Epithelial cell of esophagus (primary cell): ENCODE measurements at places on chromosomes 5 and 9.

DNA sequence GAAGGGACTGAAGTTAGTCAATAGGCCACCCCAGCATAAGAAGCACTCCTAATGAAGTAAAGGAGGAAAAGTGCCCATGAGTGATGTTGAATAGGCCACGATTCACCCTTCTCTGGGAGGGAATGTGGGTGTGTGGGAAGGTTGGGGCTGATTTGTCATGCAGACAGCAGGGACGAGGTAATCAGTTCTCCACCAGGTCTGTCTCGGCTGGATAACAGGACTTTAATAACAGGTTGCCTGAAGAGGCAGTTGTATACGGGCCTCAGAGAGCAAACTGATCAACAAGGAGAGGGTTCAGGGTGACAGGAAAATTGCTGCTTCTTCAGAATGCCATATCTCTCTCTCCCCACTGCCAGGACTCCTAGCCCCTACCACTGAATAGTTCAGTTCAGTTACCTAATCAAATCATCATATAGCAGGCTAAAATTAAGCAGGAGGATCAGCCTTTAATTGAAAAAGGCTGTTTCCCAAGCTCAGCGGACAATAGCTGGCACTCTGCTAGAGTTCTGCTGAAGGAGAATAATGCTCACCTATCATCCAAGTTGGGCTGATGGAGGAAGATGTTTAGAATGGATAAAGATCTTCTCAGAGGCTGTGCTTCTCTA, 43.6 kb upstream of the SMIM32 start:
- peak; percentile 23 for DNase-seq

DNA sequence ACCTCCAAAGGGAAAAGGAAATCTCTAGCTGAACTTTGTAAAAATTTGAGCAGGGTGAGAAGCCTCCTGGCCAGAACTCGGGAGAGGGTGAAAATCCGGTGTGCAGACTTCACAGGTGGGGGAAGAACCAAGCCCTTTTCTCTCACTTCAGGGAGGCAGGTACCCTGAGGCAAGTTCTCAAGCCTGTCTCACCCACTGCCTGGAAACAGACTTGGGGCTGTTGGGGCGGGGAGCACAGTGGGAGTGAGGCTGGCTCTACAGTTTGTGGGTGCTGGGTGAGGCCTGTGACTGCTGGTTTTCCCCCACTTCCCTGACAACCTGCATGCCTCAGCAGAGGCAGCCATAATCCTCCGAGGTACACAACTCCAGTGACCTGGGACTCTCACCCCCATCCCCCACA, 187.1 kb downstream of the KIF4B start:
- DNase-seq: peak; percentile 7

DNA sequence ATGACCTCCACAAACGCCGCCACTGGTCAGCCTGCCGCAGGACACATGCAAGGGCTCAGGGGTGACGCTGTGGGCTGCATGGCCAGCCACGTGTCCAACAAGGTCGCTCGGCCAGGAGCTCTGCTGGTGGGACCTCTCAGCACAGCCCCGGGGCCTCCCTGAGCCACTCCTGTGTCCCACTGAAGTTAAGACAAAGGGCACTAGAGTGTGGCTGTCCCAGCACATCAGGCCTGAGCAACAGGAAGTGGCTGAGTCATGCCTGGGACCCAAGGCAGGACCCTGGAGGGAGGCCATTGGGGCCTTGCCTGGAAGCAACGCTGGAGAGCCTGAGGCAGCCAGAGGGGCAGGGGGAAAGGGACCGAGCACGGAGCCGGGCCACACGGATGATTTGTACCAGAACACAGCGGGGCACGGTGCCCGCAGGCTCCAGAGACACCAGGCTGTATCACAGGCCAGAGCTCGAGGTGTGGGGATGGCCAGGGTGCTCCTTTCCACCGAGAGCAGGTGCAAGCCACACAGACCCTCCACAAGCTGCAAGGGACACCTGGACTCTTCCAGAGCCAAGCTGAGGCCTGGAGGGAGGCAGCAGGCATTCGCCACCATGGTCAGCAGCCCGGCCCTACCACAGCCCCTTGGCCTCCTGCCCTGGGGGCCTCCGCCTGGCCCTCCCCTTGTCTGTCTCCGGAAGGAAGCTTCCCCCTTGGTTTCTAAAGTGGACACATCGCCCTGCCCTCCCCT, 6.5 kb upstream of the TMEM210 start:
- no peak for DNase-seq

DNA sequence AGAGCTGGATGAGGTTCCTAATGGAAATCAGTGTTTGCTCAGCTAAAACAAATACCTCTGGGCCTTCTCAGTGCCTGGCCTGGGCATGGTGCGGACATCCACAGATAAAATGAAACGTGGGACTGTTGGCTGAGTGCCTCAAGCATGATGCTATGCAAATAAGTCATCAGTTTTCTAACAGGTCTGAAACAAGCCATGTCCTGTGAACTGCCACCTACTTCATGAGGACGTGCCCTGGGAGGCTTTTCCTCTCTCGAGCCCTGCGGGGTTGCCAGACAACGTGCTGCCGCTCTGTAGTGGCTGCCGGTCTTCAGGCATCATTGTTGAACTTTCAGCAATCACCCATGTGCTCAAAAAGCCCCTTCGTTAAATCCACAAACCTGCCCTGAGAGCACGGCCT, 240.4 kb upstream of the IRX2 start:
- no peak for DNase-seq

- DNase-seq: peak; percentile 67
Measured at GRCh38 chr5:170451747-170452365, 52.0 kb upstream of the KCNIP1 start.

DNA sequence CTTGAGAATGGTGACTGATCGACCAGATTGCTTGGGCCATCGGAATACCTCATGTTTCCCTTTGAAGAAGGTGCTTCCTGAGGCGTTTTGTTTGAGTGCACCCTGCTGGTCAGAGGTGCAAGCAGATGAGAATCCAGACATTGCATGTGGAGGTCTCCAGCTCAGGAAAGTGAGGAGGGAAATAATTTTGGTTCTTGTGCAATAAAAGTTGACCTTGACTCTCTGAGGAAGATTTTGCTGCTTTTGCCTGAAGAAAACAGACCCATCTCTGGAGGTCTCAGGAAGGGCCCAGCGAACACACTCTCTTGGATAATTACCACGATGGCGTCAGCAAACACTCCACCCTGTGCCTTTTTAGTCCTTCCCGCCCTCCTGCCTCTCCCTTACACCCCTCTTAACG, 69.7 kb downstream of the GRAMD2B start:
- peak; percentile 39 for DNase-seq

DNA sequence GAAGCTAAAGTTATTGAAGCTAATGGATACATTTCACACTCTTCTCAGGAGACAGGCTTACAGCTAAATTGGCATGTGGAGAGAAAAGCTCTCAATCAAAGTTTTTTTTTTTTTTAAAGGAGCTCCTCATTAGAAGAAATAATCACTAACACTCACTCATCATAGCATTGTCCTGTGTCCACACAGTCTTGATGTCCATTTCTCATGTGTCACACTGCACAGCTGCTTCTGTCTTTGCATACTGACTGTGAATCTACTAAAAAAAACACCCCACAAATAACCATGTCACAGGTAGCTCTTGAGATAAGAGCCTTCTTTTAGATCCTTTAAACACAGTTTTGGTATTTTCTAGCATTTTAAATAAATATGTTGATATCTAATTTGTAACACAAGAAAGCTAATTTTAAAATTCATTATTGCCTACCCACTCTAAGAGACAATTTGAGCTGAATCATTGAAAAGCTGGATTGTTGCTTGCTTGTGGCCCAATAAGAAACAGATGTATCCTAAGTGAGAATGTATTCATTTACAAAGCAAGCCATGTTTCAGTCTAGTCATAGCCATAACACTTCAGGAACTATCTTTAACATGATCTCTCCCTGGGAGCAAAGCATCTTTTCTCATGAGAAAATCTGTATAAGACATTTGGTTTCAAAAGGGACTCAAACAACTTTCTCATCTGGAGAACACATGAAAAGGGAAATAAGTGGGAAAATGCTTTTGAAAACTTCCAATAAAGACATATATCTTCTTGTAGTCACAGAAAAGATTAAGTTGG, 48.1 kb upstream of the PCSK1 start:
- DNase-seq: no peak

DNA sequence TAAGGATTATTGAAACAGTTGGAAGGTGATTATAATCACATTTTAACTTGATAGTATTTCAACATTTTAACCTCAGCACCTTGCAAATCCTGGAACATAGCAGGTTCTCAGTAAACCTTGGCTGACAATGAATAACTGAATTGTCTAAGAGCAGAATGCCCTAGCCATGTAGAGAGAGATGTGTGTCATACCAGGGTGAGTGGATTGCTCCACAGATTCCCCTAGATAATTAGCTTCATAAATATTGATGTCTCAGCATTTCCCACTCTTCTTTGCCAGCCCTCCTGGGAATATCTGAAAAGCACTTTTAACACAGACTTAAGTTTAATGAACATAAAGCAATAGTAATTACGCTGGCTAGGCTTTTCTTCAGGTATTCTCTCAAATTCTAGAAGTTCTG, 363.5 kb downstream of the MAN2A1 start:
- DNase-seq: no peak

- peak; percentile 68 for DNase-seq
Measured at GRCh38 chr5:155101697-155102096, 88.1 kb downstream of the KIF4B start.

GRCh38 chr5:153624451-153624765, 133.9 kb downstream of the GRIA1 start:
- no peak for DNase-seq

- DNase-seq: peak; percentile 74
Measured at GRCh38 chr5:181187500-181188213, 17.3 kb downstream of the TRIM7 start.

GRCh38 chr9:75081632-75082031, 6.3 kb downstream of the NMRK1 start:
- no peak for DNase-seq

GRCh38 chr5:107474716-107475489, 195.8 kb downstream of the EFNA5 start:
- peak; percentile 86 for DNase-seq

DNA sequence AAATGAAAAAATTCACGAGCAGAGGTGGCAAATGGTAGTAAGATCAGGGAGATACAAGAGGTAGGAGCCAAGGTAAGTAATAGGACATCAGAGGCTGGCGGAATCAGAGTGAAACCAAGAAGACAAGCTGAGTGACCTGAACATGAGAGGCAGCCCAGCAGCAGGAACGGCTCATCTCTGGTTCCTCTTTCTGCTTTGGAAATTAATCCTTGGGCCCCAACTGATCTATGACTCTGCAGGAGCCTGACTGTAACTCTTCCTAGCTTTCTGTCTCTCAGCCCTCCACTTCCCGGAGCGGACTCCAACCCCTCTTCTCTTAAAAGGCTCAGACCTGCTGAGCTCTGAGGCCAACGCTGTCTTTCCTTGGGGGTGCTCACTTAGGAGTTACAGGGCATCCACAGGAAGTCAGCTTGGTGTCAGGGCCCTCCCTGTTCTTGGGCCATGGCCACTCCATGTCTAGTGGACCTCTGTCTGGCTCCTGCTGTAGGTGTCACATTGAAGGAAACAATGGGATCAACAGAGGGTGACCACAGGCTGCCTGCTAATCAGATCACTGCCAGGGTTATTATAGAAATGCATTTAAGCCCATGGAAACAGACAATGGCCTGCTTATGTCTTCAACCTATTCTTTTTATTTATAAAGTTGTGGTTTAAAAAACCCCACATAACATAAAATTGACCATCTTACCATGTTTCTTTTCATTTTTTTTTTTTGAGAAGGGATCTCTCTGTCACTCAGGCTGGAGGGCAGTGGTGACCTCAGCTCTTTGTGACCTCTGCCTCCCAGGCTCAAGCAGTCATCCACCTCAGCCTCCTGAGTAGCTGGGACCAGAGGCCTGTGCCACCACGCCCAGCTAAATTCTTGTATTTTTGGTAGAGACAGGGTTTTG, 22.5 kb upstream of the SHB start:
- no peak for DNase-seq

DNA sequence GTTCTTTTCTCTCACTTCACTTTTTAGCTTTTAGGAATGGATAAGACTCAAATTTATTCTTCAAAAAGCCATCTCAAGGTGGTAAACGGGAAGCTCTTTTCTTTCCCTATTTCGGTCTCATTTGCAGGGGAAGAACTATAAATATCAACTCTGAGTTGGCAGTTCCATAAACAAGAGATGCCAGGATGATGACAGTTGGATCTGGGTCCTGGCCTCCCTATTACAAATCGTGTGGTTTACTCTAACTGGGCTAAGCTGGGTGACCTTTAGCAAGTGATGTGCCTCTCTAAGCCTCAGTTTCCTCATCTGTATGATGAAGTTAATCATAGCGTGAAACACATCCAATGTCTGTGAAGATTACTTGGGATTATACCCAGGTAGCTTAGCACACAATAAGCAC, 44.2 kb downstream of the TLE4 start:
- no peak for DNase-seq

- DNase-seq: no peak
Measured at GRCh38 chr9:95499847-95500246, 16.9 kb downstream of the PTCH1 start.

GRCh38 chr5:38403877-38404635, 145.7 kb downstream of the EGFLAM start:
- DNase-seq: no peak

- no peak for DNase-seq
Measured at GRCh38 chr9:15867988-15868387, 315.1 kb downstream of the CCDC171 start.

- DNase-seq: peak; percentile 62
Measured at GRCh38 chr5:176410486-176411180, 5.7 kb downstream of the CLTB start.

DNA sequence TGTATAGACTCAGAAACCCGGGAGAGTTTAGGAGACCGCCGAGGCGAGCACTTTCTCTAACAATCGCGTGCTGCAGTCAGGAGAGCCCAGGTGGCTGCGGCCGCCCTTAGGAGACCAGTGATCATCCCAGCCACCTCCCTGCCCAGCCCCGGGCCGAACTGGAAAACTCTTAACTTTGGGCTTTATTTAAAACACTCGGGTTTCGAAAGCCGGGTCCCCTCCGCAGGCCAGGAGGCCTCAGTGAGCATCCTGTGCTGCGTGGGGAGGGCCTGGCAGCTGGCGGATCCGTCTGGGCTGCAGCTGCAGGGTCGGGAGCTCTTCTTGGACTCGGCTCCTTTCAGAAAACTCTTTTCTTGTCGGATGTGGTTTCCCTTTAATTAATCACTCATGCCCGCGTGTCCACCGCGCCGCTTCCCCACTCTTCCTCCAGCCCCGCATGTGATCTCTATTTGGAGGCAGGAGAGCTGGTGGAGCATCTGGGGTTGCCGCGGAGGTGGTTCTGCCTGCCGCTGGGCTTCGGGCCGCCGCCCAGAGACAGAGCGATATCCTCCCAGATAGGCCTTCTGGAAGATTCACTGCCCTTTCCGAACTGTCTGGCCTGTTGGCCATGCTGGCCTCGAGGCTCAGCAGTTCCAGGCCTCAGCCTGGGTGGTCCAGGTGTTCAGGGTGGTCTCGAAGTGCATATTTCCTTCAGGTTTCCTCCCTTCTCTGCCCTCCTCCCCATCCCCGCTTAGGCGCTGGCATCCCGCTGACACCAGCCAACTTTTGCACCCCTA, 59.5 kb downstream of the TMEM174 start:
- DNase-seq: no peak

DNA sequence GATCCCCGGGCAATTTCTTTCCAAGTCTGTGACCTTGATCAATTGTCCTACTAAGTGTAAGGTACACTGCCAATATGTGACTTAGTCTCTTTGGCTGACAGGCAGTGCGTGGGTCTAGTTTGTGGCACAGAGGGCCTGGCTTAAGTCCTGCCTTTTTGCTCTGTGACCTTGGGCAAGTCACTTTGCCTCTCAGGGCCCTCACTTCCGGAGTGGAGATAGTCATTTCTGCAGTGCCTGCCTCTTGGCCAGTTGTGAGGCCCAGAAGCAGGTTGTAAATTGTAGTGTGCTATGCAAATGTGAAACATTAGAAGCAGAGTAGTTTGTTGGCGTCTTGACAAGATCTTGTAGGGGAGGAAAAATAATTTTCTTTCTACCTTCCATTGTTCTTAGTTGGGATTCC, 39.0 kb downstream of the KIF4B start:
- DNase-seq: no peak

GRCh38 chr9:81423589-81424326, 265.6 kb downstream of the TLE1 start:
- DNase-seq: no peak
